Right renal cortex interstitium (tissue), 3 donors: ENCODE measurements at places on chromosomes 12 and 14.

DNA sequence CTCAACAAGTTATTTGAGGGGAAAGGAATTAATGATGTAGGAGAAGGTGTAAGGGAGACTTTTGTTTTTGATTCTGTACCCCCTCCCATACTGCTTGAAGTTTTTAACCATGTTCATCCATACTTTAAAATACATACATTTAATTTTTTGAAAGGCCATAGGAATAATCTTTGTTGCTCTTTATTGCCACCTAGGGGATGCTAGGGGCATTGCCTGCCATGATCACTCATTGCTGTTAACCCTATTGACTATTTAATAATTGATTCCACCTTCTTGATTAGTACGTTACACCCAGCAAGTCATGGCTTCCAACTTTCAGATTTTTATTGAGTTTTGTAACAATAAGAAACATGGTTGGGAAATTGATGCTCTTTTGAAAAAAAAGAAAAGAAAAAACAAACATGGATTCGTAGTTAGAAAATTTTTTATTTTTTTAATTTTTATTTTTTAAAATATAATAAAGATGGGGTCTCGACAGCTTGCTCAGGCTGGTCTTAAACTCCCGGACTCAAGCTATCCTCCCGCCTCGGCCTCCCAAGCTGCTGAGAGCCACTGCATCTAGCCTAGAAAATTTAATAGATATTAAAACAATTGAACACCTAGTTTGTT is 8.5 kb upstream of the PRKAB1 start:
- no peak for DNase-seq

GRCh38 chr12:607541-608001 is 55.7 kb downstream of the NINJ2 start:
- no peak for DNase-seq

DNA sequence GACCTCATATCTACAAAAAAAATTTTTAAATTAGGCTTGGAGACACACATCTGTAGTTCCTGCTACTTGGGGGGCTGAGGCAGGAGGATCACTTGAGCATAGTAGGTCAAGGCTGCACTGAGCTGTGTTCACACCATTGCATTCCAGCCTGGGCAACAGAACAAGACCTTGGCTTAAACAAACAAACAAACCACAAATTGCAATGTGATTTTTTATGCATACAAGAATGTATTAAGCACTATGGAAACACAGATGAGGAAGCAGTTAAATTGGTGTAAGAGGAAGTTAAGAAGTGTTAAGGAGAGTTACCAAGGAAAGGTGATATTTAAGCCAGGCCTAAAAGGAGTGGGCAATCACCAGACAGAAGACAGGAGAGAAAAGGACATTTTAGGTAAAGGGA is 83.6 kb upstream of the HECTD1 start:
- no peak for DNase-seq

DNA sequence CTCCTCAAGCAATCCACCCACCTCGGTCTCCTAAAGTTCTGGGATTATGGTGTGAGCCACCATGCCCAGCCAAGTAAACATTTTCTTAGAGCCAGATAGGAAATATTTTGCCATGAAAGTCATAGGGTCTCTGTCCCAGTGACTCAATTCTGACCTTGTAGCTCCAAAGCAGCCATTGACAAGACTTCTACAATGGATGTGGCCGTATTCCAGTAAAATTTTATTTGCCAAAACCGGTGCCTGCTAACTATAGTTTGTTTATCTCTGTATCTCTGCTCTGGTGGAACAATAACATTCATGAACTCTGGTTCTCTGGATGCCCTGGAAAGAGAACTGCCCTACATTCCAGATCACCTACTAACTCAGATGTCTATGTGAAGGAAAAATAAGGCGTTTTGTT is 54.6 kb upstream of the USP44 start:
- no peak for DNase-seq

GRCh38 chr12:93954166-93955112 is 193.9 kb upstream of the PLXNC1 start:
- no peak for DNase-seq

DNA sequence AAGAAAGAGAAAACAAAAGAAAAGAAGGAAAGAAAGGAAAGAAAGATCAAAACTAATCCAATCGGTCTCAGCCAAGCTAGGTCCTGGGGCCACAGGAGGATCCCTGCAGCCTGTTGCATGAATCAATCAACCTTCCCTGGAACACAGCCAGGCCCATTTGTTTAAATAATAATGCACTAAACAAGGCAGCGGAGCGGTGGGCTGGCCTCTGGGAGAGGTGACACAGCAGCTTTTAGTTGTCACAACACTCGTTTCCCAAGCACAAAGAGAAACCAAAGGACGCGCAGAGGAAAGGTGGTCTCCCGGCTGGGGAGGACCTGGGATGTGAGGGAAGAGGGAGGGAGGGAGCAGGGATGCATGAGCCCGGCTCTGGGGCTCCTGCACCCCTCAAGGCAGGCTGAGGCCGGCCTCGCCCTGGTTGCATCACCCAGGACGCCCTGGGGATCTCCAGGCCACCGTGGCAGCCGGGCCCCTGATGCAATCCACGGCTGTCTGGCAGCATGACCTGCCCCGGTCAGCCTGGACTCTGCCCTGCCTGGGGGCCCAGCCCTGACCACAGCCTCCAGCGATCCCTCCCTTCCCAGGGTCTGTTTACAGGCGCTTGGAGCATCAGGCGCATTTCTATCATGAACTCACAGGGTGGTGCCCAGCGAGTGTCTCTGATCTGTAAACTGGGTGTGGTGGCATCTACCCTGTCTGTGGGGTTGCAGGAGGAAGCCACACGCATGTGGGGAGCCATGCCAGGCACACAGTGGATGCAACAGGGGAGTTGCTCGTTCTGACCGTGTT is 32.5 kb downstream of the MMP17 start:
- no peak for DNase-seq
